Glomerular endothelial cell (primary cell): ENCODE measurements at places on chromosomes 6 and 20.

- DNase-seq = no peak
These were observed 2.9 kb upstream of the RAB22A start for GRCh38 chr20:58306421-58307261.

GRCh38 chr6:124823240-124824111 is 138.8 kb upstream of the RNF217 start:
- no peak for DNase-seq

DNA sequence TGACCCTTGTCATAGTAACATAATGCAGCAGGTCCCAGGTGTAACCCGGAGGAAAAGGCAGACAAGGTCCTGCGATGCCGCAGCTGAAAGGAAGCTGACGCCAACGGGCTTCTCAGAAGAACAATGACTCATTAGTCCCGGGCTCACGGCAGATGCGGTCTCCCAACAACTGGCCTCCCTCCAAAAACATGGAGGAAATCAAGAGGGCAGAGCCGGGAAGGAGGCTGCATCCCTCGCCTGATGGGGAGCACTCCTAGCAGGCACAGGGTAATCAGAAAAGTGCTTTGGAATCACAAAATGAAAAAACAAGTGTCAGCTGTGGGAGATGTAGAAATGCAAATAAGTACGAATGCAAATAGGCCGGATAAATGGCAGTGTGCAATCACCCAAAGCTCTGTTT is 165.2 kb upstream of the AGPAT4 start:
- DNase-seq = no peak

DNA sequence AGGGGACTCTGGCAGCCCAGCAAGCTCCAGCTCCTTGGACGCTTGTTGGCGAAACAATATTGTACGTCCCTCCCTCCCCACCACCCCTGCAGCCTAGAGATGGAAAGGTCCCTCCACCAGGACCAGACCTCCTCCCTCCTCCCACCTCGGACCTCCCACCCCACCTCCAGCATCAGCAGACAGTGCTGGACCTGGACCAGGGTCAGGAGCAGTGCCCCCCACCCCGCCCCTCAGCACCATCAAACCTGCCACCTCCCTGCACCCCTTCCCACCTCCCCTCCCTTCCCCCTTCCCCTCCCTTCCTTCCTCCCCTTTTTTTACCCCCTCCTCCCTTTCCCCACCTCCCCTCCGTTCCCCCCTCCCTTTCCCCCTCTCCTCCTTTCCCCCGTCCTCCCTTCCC is 98.4 kb downstream of the TAF4 start:
- DNase-seq = no peak

- no peak for DNase-seq
These were observed 85.4 kb upstream of the GPR6 start for GRCh38 chr6:109892451-109893435.
